ENCODE measurements at places on chromosomes 12 and 14.
A peak's percentile ranks its signal among the peaks of the same experiment; 100 is the strongest.

GRCh38 chr12:11764837-11765236 is 115.4 kb downstream of the ETV6 start:
- no peak for DNase-seq

DNA sequence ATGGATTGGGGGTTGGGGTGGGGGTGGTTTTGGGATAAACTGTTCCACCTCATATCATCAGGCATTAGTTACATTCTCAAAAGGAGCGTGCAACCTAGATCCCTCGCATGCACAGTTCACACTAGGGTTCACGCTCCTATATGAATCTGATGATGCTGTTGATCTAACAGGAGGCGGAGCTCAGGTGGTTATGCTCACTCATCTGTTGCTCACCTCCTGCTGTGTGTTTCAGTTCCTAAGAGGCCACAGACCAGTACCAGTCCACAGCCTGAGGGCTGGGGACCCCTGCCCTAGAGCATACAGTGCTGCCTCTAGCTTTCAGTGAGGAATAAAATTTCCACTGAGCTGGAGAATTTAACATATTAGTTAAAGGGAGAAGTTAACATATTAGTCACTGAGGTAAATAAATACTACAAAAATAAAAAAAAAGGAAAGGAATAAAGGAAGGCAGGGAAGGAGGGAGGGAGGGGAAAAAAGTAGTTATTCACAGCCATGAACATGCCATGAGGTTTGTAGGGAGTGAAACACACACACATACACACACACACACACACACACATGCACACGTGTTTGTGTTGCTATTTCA is 612.7 kb upstream of the TBX3 start:
- DNase-seq = no peak

GRCh38 chr12:106717673-106718072 is 56.8 kb upstream of the RIC8B start:
- DNase-seq = no peak

- DNase-seq = no peak
These were observed 603 bp upstream of the LRR1 start for GRCh38 chr14:49598189-49598484.

GRCh38 chr12:47940773-47941474 is 22.5 kb upstream of the TMEM106C start:
- DNase-seq = no peak

DNA sequence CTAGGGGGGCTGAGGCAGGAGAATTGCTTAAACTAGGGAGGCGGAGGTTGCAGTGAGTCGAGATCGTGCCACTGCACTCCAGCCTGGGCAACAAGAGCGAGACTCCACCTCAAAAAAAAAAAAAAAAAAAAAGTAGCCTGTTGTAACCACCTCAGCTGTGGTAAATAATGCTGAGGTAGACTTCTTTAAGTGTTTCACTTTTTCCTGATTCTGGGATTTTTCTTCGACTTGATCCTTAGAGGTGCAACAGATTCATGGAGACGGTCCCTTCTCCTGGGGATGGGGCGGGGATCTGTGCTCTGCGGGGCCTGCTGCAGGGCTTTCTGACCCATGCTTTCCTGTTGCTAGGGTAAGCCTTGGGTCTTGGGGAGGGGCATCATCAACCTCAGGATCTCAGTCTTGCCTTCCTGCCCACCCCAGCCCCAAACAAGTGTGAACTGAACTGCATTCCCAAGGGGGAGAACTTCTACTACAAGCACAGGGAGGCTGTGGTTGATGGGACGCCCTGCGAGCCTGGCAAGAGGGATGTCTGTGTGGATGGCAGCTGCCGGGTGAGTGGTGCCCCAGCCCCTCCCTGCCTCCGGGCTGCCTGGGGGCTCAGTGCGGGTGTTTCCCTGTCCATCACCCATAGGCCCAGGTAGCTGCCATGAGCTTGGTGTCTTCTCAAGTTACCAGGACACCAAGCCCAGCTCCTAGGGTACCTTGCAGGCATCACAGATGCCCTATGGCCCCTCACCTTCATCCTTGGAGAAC is 12.4 kb downstream of the PAPLN start:
- DNase-seq = no peak

GRCh38 chr14:74509587-74510222 is 16.1 kb downstream of the ISCA2 start:
- DNase-seq = no peak

GRCh38 chr12:34363050-34363673 is 340.9 kb downstream of the ALG10 start:
- DNase-seq = no peak

DNA sequence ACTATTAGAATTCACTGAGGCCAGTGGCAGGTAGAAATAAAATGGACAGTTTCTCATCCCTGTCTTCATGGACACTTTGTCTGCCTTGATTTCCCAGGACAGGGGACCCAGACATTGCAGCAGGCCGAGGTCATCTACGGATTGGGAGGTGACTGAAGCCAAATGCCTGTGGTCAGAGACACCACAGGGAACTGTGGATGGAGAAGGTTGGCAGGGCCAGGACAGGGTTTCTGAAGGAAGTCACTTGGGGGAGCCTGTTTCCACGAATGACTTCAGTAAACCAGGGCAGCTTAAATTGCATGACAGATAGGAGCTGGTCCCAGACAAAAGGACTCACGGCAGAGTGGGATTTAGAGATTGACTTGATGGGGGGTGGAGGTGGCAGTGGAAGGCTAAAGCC is 224.9 kb downstream of the NTF3 start:
- no peak for DNase-seq

- DNase-seq = peak; percentile 4
These were observed 153.4 kb downstream of the FUT8 start for GRCh38 chr14:65565948-65566347.

GRCh38 chr12:25839470-25839869 is 119.0 kb upstream of the RASSF8 start:
- peak; percentile 44 for DNase-seq
